Fibroblast of skin of right biceps (primary cell): ENCODE measurements at places on chromosomes 2 and 18.

DNA sequence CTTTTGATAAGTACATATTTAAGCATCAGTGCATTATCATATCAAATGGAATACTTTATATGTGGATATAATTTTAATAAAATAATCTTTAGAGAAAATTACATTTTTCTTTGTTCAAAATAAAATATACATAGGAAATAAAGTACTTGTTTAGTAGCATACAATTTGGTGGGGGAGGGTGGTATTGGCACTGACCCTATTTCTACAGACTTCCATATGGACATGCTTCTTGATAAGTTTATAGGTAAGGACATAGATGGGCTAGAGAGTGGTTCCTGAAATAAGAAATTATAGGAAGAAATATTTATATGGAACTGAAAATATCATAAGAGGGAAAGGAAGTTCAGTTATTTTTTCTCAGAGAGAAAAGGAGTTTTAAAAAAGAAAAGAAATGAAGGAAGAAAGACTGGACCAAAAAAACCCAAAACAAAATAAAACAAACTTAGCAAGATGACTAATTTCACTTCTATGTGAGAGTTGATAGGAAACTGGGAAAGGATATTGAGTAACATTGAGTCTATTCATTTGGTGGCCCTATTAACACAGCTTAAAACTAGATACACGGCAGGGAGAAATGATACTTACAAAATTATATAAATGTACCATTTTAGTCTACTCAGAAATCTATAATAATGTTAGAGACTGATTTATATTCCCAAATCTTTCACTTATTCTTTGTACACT, 505.9 kb downstream of the ERBB4 start:
- DNase-seq = peak; percentile 45

- no peak for DNase-seq
Measured at GRCh38 chr2:121627525-121628050, 21.7 kb downstream of the CLASP1 start.

DNA sequence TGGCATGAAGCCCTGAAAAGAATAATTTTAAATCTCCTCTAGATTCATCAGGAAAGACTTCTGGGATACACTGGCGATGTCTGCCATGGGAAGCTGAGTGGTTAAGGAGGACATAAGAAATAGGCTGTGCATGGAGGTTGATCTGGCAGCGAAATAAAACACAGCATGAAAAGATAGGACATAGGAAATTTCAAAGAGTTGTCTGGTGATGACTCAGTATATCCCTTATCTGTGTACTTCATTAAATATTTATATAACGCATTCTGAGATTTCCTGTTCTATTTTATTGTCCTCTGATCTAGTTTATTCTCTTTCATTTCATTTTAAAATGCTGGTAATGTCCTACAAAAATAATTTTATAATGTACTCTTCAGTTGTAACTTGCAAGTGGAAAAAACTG, 1337.3 kb upstream of the DDX18 start:
- DNase-seq = no peak

DNA sequence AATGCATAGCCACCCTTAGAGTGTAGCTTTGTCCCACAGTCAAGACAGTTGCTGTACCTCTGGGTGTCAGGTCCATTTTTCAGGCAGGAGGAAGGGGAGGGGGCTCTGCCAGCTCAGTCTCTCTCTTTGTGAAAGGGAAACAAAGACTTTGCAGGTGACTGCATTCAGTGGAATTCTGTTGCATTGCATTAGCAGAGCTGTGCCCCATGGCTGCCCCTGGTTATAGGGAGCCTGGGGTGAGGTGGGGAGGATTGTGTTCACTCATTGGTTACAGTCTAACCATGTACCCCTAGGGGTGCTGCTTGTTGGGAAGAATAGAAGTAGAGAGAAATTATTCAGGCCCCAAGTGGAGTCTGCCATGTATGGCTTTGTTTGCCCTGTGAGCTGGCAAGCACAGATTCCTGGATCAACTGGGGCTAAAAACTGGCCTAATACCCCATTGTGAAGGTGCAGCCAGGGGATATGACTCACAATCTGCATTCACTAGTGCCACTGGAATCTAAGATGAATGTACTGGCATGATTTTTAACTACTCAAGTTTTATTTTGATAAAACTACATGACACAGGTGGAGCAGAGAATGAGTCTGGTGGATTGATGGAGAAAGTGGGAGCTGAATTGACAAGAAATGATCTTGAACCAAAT, 118.4 kb downstream of the SH3BP4 start:
- DNase-seq = no peak

DNA sequence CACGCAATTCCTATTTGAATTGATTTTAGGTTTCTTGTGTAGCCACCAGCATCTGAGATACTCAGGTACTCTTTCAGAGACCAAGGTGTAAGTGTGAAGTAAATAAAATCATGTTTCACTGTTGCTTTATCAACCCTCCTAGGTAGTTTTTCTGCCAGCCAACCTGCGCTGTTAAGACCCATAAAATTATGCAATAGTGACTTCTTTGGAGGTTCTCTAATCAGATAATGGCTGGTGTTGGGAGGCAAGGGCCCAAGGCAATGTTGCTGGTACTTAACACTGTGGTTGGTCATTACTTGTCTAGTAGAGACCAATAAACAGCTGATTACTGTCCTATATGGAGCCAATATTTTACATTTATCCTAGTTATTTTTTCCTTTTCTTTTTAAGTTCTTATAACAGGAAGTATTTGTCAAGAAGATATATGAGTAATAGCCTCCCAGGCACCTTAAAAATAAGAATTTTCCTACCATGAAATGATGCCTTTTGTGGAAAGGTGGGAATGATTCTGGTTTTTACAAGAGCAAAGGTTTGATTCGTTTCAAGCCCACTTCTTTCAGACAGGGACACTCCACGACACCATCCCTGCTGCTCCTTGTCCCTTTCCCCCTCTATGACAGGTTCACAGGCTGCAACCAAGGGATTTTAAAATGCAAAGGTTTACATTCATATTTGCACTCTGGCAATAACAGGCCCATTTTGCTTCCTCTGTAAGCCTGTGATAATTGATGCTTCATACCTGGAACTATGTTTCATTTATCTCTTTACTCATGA, 259.3 kb downstream of the MEIS1 start:
- DNase-seq = no peak

- no peak for DNase-seq
Measured at GRCh38 chr2:164710837-164711765, 89.8 kb upstream of the GRB14 start.

- DNase-seq = no peak
Measured at GRCh38 chr2:239804161-239805042, 220.7 kb downstream of the NDUFA10 start.

GRCh38 chr2:174939046-174939445, 66.1 kb downstream of the CHN1 start:
- DNase-seq = peak; percentile 84

- DNase-seq = no peak
Measured at GRCh38 chr2:1309507-1309906, 103.8 kb upstream of the TPO start.

DNA sequence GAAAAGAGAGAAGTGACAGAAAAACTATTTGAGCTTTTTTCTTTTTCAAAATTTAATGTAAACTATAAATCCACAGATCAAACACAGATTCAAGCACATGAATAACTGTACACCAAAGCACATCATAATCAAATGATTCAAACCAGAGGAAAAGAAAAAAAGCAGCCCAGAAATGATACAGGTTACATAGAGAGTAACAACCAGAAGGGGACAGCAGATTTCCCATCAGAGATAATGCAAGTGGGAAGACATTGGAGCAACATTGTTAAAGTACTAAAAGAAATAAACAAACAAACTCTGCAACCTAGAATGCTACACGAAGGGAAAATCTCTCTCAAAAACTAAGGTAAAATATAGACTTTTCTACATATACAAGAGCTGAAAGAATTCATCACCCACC, 34.5 kb downstream of the CMPK2 start:
- DNase-seq = no peak

DNA sequence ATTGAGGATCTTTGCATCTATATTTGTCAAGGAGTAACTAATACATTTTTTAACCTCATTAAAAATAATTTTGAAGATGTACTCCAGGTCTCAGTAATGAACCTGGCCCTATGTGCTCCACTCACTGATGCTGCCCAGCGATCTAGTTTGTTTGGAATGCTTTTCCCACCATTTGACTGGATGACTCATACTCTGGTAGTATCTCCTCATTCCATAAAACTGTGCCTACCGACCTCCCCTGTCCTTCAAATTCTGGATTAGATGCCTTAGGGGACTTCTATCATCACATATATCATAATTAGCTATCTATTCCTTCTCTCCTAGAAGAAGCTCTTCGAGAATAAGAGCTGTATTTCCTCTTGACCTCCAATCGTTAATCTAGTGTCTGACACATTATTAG, 83.8 kb downstream of the FAM117B start:
- DNase-seq = peak; percentile 75

- no peak for DNase-seq
Measured at GRCh38 chr2:126781206-126781605, 117.5 kb upstream of the TEX51 start.

GRCh38 chr2:163997466-163997865, 261.7 kb upstream of the FIGN start:
- no peak for DNase-seq

- no peak for DNase-seq
Measured at GRCh38 chr18:837922-838321, 25.9 kb upstream of the YES1 start.

GRCh38 chr18:44870631-44871502, 190.2 kb downstream of the SETBP1 start:
- DNase-seq = no peak

- no peak for DNase-seq
Measured at GRCh38 chr2:240782886-240783818, 36.9 kb downstream of the KIF1A start.

DNA sequence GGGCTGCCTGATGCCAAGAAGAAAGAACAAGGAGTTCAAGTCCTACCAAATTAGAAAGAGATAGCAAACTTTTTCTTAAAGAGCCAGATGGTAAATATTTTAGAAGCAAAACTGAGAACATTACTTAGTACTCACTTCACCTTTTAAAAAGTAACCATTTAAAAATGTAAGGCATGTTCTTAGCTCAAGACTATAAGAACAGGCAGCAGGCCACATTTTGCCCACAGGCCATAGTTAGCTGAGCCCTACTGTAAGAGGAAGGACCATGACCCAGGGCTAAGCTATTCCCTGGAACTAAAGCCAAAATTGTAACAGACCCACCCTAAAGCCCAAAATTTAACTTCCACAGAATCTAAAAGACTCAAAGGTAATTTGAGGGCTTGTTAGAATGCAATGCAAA, 31.3 kb downstream of the USP40 start:
- peak; percentile 4 for DNase-seq

DNA sequence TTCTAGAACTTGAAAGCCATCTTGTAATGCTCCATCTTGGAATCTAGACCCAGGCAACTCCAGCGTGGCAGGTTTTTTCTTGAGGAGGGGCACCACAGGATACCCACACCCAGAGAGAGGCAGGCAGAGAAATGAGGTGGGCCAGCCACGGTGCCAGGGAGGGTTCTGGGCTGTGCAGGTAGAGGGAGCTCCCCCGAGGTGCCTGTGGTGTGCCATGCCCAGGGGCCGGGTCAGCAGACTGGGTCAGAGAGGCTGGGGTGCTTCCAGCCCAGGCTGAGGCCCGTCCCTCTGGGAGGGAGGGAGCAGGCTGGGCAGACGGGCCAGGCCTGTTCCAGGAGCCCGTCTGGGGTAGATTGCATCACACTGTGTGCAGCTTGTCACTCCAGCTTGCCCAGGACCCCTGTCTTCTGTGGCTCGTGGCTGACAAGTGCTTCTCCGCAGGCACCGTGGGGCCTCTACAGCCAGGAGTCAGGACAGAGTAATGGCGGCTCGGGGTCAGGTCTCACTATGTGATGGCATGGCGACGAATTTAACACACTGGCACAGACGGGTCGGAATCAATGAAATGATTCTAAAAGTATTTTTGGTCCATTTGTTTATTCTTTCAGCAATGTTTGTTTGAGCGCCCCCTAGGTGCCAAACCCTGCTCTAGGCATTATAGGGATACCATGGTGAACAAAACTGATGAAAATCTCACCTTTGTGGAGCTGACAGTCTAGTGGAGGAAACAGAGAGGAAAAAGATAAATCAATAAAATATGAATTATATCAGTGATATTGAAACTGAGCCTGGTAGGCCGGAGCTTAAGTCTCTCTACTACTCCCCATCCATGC, 144.0 kb downstream of the ACOXL start:
- no peak for DNase-seq

GRCh38 chr18:74635224-74635975, 37.7 kb downstream of the ZNF407 start:
- DNase-seq = no peak

DNA sequence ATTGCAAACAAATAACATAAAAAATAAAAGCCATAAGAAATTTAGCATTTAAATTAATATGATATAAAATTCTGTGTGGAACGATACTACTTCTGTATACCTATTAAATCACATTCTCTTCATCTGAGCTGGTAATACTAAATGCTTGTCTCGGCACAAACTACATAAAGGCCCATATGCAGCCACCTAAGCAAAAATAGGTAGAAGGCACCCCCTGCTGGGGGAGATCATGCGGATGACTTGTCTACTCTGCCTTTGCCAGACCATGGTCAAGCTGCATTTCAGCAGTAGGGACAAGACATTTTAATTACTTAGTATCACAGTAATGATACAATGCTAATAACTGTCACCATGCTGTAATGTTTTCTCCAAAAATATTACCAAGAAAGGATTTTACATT, 108.0 kb downstream of the CDH19 start:
- DNase-seq = peak; percentile 36

DNA sequence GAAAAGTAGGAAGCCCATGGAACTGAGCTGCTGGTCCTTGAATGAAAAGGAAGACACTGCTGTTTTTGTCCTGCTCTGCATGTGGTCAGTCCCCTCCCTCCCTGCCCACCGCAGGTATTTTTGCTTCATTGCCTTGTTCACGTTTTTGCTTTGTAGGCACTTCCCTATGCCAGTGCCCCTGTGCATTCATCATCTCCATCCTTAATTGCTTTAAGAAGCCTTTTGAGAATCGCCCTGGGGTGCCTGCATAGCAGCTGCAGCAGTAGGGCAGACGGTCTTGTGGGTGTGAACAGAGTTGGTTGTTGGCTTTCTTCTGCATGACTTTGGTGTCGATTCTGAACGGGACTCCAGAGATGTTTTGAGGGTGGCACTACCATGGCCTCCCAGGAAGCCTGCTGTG, 97.0 kb downstream of the CABLES1 start:
- no peak for DNase-seq

- peak; percentile 47 for DNase-seq
Measured at GRCh38 chr18:10965119-10965518, 184.2 kb downstream of the PIEZO2 start.

DNA sequence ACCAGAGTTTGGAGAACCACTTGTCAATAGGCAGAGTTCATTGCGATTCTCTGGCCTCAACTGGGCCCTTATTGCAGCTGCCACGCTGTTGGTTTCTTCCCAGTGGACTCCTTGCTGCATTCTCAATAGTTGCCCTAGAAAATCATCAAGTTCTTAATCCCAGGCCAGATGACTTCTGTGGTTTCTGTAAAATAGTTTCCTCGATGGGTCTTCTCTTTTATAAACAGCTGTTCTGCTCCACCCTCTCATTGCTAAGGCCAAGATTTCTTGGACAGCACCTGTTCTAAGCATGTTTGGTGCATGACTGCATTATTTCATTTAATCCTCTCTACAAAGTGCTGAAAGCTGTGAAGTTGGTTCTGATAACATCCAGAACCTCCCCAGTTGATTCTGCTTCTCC, 131.0 kb downstream of the BCL2L11 start:
- no peak for DNase-seq
